ENCODE measurements at places on chromosomes 7 and 10. TPM values are rescaled to one million over a fixed set of nuclear protein-coding genes. Genes with fewer than 3 reads are reported as not detected.

Gene GFRA1
- total RNA-seq, result not detected

Gene PPP1R17
- total RNA-seq, result not detected

Gene FKBP6
- total RNA-seq, result not detected

Gene AGR2
- not detected for total RNA-seq

Gene MORN4
- total RNA-seq, result 1.8 TPM

Gene LIPK
- not detected for total RNA-seq

Gene RAB19
- 12.5 TPM for total RNA-seq

Gene HABP2
- total RNA-seq, result not detected

Gene ENTPD1
- total RNA-seq, result 37.5 TPM

Gene TNS3
- total RNA-seq, result 5.3 TPM

Gene ALOX5
- total RNA-seq, result 0.21 TPM

Gene PKD2L1
- total RNA-seq, result not detected

Gene COL28A1
- not detected for total RNA-seq

Gene CCDC7
- 12.2 TPM for total RNA-seq

Gene RTKN2
- 2.9 TPM for total RNA-seq

Gene ZNF425
- total RNA-seq, result 1.0 TPM

Gene PRRT4
- 0.39 TPM for total RNA-seq

Gene GSTO2
- total RNA-seq, result 1.4 TPM

Gene THSD7A
- not detected for total RNA-seq

Gene SH2D4B
- not detected for total RNA-seq

Gene TEX36
- not detected for total RNA-seq

Gene C1QL3
- 0.14 TPM for total RNA-seq

Gene HUS1
- total RNA-seq, result 33.8 TPM

Gene CYP26C1
- total RNA-seq, result not detected

Gene SFMBT2
- total RNA-seq, result 27.7 TPM

Gene ZNF282
- 116 TPM for total RNA-seq

Gene OR13A1
- not detected for total RNA-seq

Gene TRIM50
- total RNA-seq, result not detected

Gene CTAGE4
- 1.2 TPM for total RNA-seq

Gene FBXO24
- total RNA-seq, result 0.37 TPM

Gene PLXNA4
- 0.14 TPM for total RNA-seq

Gene PRF1
- total RNA-seq, result 67.7 TPM

Gene ANKRD30A
- total RNA-seq, result not detected

Gene HOXA4
- not detected for total RNA-seq

Gene DOCK4
- 0.41 TPM for total RNA-seq

Gene LIPJ
- not detected for total RNA-seq

Gene H2BK1
- total RNA-seq, result not detected

Gene EPHB6
- total RNA-seq, result 3.0 TPM

Gene CADPS2
- not detected for total RNA-seq

Gene PCGF6
- total RNA-seq, result 16.8 TPM

Gene ELFN1
- not detected for total RNA-seq

Gene ABCA13
- 0.02 TPM for total RNA-seq

Gene ZNF117
- 3.5 TPM for total RNA-seq
